ENCODE measurements at places on chromosomes 13 and 19.
A peak's percentile ranks its signal among the peaks of the same experiment; 100 is the strongest.

DNA sequence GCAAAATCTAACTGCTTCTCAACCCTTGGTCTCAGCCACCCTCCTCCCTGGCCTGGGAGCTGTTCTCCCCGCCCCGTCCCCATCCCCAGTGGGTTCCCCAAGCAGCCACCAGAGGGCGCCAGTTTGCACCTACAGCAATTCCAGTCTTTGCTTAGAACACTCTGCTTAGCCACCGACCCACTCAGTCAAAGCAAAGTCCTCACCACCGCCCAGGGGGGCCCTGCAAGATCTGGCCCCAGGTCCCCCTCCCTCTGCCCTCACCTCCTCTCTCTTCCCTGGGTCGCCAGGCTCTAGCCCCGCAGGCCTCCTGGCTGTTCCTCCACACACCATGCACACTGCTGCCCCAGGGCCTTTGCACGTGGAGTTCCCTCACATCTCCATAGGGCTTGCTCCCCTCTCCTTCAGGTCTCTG lies 12.4 kb downstream of the TMEM143 start:
- DNase-seq: peak; percentile 26

- DNase-seq: no peak
These were observed 19.4 kb upstream of the MKNK2 start for GRCh38 chr19:2070436-2070827.

DNA sequence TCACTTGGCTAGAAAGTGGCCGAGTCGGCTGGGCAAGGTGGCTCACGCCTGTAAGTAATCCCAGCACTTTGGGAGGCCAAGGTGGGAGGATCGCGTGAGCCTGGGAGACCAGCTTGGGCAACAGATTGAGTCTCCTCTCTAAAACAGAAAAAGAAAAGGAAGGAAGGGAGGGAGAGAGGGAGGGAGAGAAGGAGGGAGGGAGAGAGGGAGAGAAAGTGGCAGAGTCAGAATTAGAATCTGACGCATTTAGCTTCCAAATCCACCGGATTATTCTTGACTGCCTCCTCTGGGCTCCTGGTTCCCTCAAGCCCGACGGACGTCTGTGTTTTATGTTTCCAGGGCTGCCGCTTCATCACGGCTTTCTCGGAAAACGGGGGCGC lies 22.5 kb downstream of the LRFN3 start:
- DNase-seq: no peak

- peak; percentile 48 for DNase-seq
These were observed 4.6 kb downstream of the TM9SF2 start for GRCh38 chr13:99505814-99506269.

DNA sequence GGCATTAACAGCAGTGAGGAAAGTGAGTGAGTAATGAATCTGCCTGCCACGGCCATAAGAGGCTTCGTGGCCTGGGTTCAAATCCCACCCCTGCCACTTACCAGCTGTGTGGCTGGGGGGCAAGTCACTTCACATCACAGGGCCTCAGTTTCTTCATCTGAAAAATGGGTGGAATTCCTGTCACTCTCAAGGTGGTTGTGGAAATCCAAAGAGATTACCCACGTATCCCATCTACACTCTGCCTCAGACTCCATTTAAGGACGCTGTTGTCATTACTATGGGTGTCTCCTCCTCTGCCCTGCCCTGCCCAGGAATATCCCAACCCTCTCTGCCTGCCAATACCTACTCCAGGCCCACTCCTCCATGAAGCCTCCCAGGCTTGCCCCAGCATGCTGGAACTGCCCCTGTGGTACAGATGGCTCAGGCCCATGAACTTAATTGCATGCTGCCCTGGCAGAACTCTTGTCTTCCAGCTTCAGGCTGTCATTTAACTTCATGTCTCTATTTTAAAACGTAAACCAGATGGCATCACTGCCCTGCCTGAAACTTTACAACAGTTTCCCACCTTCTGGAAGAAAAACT lies 3.1 kb downstream of the GIPC1 start:
- no peak for DNase-seq

DNA sequence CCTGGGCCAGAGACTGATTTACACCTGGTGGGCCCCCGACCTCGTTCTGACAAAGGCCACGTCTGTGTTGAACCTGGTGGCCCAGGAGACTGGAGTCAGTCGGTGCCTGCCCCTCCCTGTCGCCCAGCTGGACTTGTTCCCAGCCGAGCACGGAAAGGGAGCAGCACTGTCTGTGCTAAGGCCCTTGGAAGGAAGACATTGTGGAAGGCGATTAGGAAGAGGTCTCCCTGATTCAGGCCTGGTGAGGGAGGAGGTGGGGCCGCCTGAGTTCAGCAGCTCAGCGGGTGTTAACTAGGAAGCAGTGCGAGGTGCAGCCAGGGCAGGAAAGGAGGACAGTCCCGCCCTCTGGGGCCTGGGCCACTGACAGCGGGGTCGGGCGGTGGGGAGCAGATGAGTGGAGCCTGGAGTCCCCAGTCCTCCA lies 64.7 kb downstream of the GPR12 start:
- DNase-seq: no peak

DNA sequence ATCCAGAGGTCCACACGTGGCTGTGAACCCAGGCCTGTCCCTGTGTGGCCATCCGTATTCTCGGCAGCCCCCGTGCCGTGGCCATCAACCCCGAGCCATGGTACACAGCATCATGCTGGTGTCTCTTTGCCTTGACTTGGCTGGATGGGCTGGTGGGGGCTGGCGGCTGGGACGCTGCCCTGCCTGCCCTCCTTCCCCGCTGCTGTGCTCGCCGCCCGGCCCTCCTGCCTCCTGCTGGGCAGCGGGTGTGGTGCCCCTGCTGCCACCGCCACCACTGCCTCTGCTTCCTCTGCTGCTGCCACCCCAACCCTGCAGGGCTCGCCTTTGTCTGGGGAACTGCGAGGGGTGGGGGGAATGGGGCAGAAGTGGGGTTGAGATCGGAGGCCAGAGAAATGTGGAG lies 19.7 kb upstream of the EHD2 start:
- no peak for DNase-seq

DNA sequence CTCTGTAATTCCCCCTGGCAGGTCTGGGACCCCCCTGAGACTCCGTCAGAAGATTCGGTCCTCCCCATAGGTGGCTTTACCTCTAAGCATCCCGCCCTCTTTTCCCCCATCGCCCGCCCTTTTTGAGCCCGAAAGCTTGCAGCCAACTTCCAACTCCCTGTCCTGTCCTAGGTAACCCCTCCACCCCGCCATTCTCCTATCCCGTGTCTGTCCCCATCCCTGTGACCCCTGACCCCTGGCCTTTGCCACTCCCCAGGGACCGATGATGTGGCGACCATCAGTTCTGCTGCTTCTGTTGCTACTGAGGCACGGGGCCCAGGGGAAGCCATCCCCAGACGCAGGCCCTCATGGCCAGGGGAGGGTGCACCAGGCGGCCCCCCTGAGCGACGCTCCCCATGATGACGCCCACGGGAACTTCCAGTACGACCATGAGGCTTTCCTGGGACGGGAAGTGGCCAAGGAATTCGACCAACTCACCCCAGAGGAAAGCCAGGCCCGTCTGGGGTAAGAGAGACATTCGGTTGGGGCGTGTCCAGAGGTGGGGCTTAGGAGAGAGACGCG lies 488 bp downstream of the RCN3 start:
- DNase-seq: no peak

- no peak for DNase-seq
These were observed 250.2 kb downstream of the ABCC4 start for GRCh38 chr13:95050800-95051615.

GRCh38 chr13:44648392-44649103 lies 72.4 kb upstream of the TSC22D1 start:
- DNase-seq: no peak

DNA sequence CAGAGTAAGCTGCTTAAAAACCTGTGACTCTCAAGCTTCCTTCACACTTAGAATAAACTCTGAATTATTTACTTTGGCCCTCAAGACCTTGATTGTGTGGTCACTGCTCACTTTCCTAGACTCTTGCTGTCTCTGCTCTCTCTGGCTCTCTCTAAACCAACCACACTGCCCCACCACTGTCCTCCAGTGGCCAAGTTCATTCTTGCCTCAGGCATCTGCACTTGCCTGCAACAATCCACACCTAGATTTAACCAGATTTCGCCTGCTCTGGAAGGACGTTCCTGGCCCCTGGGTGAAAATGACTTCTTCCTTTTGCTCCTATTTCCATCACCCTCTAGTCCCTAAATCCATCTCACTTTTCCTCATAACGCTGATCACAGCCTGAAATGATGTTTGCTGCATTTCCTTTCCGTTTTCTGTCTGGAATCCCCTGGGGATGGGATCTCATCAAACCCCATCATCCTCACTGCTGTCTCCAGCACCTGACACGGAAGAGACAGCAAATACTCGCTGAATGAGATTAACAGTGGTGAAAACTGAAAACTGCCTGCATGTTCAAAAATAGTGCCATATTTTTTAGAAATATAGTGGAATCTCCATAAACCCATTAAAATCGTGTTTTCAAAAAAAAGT lies 232.6 kb downstream of the UQCRFS1 start:
- DNase-seq: no peak

- no peak for DNase-seq
These were observed 1.8 kb downstream of the DBP start for GRCh38 chr19:48635263-48635965.

- DNase-seq: no peak
These were observed 124.8 kb upstream of the KLF12 start for GRCh38 chr13:74258961-74259360.

DNA sequence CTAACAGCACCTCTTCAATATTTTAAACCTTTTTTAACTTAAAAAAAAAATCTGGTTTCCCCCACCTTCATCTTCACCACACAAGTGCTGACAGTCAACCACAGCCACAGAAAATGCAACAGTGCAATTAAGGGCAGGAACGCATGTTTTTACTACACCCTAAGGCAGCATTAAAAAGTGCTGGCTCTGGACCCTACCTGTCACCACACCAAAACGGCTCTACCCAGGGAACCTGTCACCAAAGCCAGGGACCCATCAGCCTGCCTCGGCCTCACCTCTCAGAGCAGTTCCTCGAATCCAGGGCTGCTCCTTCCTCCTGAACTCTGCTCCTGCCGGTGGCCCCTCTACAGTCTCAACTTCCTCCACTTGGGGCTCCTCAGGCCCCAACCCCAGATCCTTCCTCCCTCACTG lies 22.5 kb upstream of the SLC35E1 start:
- DNase-seq: no peak

DNA sequence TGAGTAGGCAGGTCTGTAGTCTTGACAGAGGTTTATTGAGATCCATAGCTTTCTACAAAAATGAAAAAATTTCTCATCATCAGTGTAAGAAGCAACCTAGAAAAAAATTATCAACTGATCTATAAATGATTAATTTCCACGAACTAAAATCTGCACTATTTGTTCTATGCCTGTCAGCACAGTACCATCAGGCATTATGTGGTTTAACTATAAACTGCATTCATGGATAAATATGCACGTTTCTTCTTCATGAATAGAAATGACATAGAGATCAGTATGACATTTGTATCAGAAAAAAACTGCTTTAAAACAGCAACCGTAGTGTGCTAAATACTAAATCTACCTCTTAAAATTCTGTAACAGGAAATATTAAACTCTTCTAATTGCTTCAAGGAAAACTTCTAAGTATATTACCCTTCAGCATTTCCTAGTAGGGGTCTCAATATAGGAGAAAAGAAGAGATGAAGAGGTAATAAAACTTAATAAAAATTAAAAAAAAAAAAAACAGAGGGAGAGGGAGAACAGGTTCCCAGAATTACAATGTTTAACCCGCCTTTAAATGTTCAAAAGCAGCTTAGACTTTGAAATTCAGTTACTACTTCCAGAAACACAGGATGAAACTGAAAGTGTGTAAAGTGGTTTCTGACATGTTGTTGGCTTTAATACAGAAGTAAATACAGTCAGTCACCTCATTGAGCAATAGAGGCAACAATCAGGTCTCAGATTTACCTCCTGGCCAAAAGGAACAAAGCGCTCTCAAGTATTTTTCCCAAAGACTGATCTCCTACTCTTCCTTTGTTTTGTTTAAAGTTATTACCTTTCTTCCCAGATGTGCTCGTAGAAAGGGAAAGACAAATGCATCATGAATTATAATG lies 144.4 kb downstream of the DIAPH3 start:
- peak; percentile 77 for DNase-seq

DNA sequence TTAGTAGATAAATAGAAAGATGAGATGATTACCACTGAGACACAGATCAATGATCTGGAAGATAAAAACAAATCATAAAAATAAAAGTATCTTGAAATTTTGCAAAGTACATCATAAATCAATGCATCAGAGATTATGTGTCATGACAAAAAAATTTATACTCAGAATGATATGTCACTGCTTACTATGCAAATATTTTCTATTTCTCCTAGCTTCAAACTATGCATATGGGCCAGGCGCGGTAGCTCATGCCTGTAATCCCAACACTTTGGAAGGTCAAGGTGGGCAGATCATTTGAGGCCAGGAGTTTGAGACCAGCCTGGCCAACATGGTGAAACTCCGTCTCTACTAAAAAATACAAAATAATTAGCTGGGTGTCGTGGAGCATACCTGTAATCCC lies 17.3 kb upstream of the RBM26 start:
- no peak for DNase-seq

- no peak for DNase-seq
These were observed 32.8 kb upstream of the LRCH1 start for GRCh38 chr13:46520166-46520565.

GRCh38 chr19:18741124-18742121 lies 49.7 kb downstream of the COMP start:
- DNase-seq: no peak

DNA sequence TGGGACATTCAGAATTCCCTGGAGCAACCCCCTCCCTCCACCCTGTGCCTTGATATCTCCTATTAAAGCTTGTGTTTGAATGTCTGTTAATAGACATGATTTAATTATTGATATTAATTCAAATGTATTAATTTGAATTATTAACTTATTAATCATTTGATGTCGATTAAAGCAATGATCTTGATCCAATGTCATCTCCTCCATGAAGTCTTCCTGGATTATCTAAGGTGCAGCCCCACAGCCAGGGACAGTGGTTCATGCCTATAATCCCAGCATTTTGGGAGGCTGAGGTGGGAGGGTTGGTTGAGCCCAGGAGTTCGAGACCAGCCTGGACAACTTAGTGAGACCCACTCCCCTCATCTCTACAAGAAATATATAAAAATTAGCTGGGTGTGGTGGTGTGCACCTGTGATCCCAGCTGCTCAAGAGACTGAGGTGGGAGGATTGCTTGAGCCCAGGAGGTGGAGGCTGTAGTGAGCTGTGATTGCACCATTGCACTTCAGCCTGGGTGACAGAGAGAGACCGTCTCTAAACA lies 9.6 kb downstream of the FEM1A start:
- DNase-seq: no peak

GRCh38 chr19:29367791-29368222 lies 154.9 kb upstream of the UQCRFS1 start:
- no peak for DNase-seq

DNA sequence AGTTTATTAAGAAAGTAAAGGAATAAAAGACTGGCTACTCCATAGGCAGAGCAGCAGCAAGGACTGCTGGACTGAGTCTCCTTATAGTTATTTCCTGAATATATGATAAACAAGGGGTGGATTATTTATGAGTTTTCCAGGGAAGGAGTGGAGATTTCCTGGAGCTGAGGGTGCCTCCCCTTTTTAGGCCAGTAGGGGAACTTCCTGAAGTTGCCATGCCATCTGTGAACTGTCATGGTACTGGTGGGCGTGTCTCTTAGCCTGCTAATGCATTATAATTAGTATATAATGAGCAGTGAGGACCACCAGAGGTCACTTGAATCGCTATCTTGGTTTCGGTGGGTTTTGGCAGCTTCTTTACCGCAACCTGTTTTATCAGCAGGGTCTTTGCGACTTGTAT lies 13.5 kb downstream of the ZSCAN5A start:
- DNase-seq: no peak
